Neuronal stem cell (in vitro differentiated cells): ENCODE measurements at places on chromosomes 11 and 22.
A peak's percentile ranks its signal among the peaks of the same experiment; 100 is the strongest.

GRCh38 chr11:10381736-10382135 is 73.3 kb upstream of the AMPD3 start:
- no peak for DNase-seq

DNA sequence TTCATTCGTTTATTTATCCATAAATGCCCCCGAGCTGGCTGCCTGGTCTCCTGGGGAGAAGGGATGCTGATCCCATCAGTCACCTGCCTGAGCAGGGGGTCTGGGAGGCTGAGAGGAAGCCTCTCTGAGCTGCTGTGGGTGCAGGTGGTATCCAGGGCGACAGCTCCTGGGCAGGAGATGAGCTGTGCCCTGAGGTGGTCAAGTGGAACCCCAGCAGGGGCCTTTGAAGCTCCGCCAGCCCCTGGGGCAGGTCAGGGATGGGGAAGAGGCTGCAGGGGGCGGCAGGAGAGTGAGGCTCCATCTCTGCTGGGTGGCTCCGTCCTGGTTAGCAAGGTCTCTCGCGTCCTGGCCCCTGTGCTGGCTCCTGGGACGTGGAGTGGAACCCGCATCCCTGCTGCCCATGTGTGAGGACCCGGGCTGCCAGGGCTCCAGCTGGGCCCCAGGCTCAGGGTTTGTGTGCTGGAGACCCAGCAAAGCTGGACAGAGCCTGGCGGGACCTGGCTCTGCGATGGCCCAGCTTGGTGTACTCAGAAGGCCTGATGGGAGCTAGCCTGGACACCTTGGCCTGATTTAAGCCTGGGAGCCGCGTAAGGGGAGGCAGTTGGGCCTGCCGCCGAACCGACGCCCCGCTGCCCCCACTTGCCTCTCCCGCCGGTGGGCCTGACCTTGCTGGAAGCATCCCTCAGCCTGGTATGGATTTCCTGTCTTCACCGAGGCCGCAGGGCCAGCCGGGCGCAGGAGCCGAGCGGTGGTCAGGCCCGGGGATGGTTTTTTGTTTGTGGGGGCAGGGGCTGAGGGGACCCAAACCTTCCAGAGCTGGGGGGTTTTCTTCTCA is 44.5 kb downstream of the RTN4R start:
- DNase-seq, result no peak

DNA sequence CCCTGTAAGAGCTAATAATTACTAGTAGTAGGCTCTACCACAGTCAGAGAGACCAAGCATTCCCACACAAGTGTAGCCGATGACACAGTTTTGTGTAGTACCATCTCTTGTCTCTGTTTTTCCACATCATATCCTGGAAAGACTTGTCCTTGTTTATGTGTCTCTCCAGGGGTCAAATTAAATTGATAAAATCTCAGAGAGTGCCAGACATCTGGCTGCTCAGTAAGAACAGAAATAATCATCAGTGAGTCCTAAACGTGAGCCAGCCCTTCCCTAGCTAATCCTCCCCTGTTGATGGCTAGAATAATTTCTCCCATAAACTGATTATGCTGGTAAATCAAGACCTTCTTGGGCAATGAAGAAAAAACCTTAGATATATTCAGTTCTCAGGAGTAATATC is 111.4 kb upstream of the GRAMD1B start:
- no peak for DNase-seq

GRCh38 chr11:64441127-64441526 is 82.2 kb downstream of the RPS6KA4 start:
- DNase-seq, result no peak

DNA sequence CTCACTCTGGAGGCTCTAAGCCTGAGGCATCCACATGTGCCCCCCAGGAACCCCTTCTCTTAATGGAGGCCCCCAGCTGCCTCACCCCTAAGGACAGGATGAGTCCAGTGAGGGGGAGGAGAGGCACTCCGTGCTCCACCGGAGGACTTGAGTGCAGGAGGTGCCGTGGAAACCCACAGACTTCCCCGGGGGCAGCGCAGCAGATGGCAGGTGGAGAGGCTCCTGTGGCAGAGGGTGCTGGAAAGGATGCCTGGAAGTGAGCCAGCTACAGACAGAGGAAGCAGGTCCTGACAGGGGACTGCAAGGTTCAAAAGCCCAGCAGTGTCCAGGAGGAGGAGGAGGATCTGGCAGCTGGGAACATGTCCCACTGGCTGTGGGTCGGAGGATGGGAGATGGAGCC is 1384.0 kb downstream of the TBC1D22A start:
- no peak for DNase-seq

- DNase-seq, result peak; percentile 78
Measured at GRCh38 chr11:66068154-66068821, 1.8 kb upstream of the PACS1 start.

- no peak for DNase-seq
Measured at GRCh38 chr11:118304568-118305248, at the start of gene CD3E. TSS of gene CD3E (plus strand) at chr11:118304730. CDS start at chr11:118304953, 223 bp downstream.

DNA sequence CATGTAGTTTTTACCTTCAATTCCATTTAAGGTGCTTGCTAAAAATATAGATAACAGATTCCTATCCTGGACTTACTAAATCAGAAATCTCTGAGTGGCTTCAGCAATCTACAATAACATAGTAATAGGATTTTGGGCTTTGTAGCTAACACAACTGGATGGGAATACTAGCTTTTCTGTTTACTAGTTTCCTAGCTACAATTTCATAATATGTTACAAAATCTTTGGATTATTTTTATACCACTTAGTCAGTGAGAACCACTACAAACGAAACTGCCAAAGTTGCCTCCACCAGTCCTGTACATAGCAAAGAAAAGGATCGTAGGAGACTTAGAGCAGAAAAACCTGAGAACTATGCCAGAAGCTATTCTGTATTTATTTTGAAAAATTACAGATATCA is 87.7 kb upstream of the ANO3 start:
- no peak for DNase-seq

- no peak for DNase-seq
Measured at GRCh38 chr11:117836077-117836960, 11.8 kb upstream of the FXYD2 start.

DNA sequence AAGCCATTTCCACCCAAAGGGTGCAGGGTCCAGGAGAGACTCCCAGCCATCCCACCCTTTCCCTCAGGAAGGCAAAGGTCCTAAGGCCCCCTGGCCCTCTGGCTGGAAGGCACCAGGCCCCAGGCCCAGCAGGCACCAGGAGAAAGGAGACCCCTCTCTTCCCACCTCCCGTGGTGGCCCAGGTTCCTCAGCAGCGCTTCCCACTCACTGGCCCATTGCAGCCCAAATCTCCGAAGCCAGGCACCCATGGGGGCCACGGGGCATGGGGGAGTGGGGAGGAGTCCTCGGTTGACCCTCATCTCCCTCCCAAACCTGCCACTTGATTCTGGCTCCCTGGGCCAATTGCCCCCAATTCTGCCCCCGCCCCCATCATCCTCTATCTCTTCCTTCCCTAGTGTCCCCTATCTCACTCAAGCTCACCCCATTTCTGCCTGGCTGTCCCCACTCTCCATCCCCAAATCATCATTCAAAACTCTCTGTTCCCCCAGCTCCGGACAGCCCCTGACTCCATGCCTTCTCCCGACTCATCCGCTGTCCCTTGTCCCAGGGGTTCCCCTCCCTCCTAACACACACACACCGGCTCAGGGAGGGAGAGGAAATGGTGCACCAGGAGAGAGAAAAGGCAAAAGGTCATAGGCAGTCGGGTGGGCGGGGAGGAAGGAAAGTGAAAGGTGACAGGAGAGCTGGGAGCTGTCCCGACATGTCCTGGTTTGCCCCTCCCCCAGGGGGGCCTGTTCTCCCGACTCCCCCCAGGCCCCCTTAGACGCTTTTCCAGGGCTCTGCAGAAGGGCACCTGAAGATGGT is 1.2 kb downstream of the LIF start:
- no peak for DNase-seq

GRCh38 chr11:95229993-95230809 is 801 bp downstream of the SESN3 start:
- DNase-seq, result peak; percentile 21

DNA sequence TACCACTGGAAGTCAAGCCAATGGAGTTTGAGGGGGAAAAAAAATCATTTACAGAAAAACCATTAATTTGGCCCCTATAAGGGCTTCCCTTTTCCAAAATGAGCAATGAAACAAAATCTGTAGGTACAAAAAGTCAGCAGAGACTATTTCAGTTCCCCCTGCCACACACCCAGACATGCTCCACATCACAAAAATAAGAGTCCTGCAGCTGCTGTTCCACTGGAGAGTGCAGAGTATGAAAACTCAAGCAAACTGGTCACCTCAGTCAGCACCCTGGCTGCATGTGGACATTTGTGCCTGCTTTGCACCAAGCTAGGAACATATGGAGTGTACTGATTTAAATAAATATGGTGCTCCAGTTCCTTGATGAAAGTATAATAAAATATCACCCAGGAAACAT is 15.1 kb downstream of the POU2AF1 start:
- DNase-seq, result no peak

DNA sequence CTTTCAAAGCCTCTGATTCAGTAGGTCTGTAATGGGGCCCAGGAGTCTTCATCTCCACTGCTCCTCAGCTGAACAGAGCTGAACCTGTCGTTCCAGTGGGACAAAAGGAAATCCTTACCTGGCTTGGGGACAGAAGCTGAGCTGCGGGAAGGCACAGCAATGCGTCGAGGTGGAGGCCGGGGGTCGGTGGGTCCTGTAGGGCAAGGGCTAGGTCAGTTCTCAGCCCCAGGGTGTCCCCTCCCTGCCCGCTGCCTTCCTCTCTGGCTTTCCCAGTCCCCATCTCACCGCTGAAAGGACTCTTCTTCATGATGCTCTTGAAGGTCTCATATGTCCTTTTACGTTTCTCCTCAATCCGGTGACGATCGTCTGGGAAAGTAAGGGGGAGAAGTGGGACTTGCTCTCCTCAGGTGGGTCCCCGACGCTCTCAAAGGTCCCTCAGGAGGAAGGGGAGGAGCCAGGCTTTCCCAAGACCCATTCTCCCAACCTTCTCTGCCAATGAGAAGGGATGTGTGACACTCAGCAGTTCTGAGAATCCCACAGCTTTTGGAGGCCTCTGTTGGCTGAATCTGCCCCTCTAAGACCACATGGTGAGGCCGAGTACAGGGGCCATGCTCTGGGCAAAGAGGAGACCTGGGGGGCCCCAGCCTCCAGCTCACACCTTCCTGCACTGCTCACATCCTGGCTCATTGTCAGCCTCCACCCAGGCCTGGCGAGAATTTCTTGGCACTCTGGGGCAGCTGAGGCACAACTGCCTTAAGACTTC is 7.0 kb downstream of the RELA start:
- DNase-seq, result no peak

GRCh38 chr11:72735495-72736027 is 16.6 kb downstream of the ARAP1 start:
- no peak for DNase-seq

DNA sequence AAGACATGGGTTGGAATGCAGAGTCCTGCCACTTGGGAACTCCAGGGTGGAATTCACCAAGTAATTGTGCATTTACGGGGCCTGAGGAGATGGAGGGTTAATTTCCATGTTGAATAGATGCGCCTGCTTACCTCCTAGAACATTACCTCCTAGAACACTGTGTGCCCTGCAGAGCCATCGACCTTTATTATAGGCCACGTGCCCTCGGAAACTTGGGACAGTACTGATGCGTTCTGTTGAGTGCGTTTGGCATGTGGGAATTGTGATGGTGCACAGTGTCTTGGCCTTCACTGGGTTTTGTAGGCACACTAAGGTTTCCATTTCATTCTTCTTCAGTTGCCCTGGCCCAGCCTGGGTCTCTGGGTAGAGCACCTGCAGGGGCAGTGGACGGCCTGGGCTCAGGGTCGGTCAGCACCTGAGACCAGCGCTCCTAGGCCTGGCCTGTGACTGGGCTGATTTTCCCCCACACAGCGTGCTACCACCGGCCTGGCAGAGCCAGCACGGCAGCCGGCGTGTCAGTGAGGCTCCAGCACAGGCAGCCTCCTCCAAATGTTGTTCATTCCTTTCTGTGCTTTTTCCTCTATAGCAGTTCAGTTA is 12.7 kb downstream of the TRMU start:
- DNase-seq, result no peak

DNA sequence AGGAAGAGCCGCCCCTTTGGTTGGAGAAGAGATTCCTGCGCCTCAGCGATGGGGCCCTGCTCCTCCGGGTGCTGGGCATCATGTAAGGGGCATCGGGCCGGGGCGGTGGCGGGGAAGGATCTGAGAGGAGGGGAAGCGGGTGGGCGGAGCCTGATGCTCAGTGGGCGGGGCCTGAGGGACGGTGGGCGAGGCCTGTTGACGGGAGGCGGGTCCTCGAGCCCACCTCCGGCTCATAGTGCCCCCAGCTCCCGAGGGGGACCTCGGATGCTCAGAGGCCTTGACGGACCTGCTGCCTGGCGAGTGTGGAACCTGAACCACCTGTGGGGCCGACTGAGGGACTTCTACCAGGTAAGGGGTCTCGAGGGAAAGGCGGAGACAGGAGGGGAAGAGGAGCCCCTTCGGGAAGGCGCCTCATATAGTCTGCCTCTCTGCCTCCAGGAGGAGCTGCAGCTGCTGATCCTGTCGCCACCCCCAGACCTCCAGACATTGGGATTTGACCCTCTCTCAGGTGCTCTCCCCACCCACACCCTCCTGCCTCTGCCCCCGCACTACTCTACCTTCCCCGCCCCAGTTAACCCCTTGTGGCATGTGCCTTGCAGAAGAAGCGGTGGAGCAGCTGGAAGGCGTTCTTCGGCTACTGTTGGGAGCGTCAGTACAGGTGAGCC is 799 bp downstream of the CCDC88B start:
- peak; percentile 62 for DNase-seq

- DNase-seq, result peak; percentile 35
Measured at GRCh38 chr11:16945671-16946469, 68.3 kb downstream of the PLEKHA7 start.

- no peak for DNase-seq
Measured at GRCh38 chr22:46764140-46764680, 1.8 kb downstream of the TBC1D22A start.

DNA sequence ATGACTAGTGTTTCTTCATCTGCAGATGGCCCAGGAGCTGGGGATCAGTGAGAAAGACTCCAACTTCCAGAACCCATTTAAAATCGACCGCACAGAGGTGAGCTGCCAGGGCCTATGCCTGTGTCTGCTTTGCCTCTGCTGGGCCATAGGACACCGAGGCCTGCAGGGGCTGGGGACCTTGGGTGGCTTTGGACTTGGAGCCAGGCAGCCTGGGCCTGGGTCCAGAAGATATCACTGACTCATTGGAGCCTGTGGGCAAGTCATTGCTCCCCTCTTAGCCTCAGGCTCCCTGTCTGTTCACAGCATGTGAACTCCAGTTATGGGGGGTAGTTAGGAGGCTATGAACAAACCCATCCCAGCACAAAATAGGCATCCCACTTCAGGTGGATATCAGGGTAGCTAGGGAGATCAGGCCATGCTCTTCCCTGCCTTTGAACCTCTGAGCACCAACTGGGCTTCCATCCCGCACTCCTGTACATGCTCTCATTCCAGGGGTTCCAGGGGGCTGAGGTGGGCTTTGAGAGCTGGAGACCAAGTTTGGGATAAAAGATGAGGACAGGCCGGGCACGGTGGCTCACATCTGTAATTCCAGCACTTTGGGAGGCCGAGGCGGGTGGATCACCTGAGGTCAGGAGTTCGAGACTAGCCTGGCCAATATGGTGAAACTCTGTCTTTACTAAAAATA is 13.4 kb downstream of the CCDC134 start:
- DNase-seq, result no peak

- no peak for DNase-seq
Measured at GRCh38 chr11:44885065-44885810, 65.4 kb downstream of the TP53I11 start.

- DNase-seq, result no peak
Measured at GRCh38 chr22:40399621-40400020, 29.2 kb downstream of the SGSM3 start.

GRCh38 chr11:76558473-76558872 is 112.1 kb downstream of the LRRC32 start:
- no peak for DNase-seq

- DNase-seq, result no peak
Measured at GRCh38 chr22:23392420-23393121, 187.5 kb downstream of the IGLL1 start.
